Stimulated activated CD8-positive, alpha-beta memory T cell treated with anti-CD3 and anti-CD28 coated beads, Interleukin-15, amount 100 ng/mL, for 48 hours (primary cell): ENCODE measurements at places on chromosomes 16 and 17.

- DNase-seq: no peak
Measured at GRCh38 chr16:19835968-19836421, 48.7 kb downstream of the GPRC5B start.

DNA sequence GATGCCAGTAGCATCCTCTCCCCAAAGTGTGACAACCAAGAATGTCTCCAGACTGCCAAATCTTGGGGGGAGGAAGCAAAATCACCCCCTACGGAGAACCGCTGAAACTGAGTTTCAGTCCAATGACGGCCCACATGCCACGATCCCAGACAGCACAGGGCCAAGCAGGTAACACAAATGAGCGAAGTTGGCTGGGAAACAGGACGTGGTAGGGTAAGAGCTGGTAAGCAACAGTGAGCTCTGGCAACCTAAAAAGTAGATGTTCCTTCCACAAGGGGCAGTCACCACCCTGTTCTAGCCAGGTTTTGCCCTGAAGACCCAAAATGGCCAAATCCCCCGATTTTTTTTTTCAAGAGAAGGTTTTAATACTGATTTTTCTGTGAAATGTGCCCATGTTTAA lies 25.4 kb downstream of the ZFHX3 start:
- no peak for DNase-seq

DNA sequence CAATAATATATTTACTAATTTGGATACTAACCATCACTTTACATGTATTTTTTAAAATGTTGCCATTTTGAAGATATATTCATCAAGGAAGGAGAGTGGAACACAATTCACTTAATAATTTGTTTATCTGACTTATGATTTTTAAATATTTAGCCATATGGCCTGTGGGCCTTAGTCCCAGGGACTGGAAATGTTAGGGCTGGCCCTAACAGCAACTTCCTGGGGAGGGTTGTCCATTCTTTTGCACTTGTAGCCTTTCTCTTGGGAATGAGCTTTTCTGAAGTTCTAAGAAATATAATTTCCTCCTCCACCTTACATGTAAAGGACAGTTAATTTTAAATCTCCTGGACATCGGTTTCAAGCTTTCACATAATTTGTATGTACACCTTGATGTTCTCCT lies 27.7 kb upstream of the WSB1 start:
- no peak for DNase-seq

GRCh38 chr16:21101631-21102420 lies 48.8 kb downstream of the DNAH3 start:
- no peak for DNase-seq

GRCh38 chr17:72985882-72986720 lies 106.4 kb downstream of the SLC39A11 start:
- DNase-seq: peak; percentile 15

DNA sequence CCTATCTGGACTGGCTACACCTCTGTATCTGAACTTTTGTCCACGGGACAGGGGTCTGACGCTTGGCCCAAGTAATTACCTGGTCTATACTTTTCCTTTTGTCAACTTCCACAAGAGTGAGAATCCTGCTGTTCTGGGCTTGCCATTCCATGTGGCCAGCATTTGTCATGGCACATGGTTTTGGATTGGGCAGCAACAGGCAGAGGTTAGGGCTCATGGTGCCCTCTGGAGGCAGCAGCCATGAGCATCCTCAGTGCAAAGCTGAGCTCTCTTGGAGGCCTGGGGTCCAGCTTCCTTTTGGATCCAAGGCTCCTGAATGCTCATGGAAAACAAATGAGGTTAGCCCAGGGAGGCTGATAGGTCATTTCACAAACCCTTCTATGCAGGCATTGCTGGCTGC lies 7.5 kb upstream of the EDC4 start:
- DNase-seq: no peak

DNA sequence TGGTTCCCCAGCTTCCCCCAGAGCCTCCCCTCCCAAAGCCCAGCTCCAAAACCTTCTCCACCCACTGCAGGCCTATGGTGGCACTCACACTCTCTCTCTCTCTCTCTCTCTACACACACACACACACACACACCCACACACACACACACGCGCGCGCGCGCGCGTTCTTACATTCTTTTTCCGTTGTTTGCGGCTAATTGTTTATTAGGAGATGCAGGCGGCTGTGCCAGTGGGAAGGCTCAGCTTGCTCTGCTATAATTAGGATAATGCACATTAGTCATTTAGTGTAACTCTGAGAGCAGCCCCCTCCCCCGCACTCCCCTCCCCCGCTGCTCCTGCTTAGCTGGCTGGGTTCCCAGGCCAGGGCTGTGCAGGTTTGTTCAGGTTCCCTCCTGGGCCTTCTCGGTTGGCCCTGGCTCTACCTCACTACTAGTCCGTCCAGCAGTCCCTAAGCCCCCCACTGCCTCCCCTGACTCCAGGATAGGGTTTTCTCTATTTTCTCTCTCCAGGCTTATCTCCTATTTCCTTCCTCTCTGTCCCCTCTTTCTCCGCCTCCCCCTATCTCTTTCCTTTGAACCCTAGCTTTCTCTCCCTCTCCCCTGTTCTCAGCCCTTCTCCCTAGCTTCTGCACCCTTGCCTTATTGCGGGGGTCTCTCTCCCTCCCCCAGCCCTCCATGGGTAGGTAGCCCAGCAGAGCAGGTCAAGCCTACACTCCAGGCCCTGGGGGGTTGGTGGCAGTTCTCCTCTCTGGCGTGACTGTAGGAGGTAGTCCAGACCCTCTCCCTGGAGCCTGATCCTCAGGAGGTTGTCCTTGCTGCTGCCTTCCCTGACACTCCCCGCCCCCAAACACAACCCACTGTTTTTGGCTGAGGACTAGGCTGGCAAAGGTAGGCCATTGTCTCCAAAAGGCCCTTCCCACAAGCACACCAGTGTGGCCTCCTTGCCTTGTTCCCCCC lies 34.0 kb downstream of the TMEM132E start:
- no peak for DNase-seq

GRCh38 chr17:21078016-21078780 lies 35.4 kb upstream of the USP22 start:
- DNase-seq: no peak

DNA sequence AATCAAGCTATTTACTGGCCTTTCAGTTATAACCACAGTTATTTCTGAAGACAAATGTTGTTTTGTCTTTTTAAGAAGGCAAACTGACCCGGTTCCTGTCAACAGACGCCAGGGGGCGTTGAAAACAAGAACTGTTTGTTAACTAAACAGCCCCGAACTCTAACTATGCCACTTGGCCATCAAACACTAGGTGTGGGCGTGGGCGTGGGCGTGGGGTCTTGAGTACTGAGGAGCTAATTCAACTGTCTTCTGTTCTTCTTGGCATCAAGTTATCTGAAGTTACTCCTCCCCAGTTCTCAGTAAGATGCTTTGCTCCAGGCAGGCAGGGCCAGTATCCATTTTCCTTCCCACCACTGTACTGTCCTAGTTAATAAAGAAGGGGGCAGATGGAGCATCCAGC lies 63.3 kb upstream of the MTMR4 start:
- peak; percentile 15 for DNase-seq

- no peak for DNase-seq
Measured at GRCh38 chr17:17150448-17150800, 55.7 kb downstream of the PLD6 start.

- DNase-seq: no peak
Measured at GRCh38 chr17:10041916-10042588, 137.0 kb upstream of the RCVRN start.

DNA sequence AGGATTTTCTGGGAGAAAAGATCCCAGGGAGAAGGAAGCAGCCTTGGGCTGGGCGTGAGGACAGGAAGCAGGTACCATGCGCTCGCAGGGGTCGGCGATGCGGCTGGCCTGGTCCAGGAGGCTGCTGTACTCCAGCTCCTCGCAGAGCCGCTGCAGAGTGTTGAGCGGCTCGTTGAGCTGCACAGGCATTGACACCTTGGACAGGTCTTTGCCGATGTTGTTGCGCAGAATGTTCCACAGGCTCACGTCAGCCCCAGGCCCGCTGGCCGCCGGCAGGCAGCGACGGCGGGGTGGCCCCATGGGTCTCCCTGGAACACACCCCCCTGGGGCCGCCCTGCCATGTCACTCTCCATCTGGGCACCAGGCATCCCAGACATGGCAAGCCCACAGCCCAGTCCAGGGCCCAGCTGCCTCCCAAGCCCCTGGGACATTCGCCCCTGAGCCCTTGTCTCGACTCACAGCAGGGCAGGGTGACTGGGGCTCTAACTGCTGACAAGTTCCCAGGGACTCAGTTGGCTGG lies 8.0 kb downstream of the OSBPL7 start:
- DNase-seq: no peak

GRCh38 chr17:21843318-21843865 lies 151.1 kb downstream of the KCNJ18 start:
- DNase-seq: no peak

GRCh38 chr17:18248300-18248731 lies 10.2 kb downstream of the FLII start:
- no peak for DNase-seq

DNA sequence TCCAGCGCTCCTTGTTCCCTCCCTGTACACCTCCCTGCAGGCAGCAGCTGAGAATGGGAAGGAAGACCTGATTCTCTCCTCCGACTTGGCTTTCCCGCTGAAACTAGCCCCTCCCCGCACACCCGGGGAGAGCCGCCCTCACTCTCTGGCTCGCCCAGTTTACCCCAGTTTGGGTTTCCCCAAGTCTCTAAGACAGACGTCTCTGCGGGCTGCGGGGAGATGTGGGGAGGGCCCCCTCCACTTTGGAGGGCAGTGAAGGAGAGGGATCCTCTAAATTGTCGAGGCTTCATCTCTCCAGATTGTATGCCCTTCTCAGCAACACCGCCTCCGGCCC lies 797 bp downstream of the GRB7 start:
- peak; percentile 51 for DNase-seq

DNA sequence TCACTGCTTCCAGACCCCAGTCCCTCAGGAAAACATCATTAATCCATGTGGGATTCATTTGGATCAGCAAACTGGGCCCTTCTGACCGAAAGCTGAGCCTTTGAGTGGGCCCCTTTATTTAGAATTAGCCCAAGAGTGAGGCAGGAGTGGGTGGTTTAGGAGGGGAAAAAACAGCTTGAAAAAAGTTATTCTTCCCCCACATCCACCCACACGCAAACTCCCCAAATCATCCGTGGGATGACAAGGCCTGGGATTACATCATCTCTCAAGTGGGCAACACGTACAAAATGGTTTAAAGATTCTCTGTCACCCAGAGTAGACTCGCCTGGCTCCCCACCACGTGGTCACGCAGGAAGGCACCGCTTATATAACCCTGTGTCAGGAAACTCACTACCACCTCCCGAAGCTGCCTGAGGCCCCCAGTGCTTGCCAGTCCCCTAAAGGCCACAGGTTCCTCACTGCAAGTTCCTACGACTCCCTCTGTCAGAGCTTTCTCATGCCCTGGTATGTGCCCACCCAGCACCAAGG lies 27.6 kb downstream of the GSG1L start:
- no peak for DNase-seq

DNA sequence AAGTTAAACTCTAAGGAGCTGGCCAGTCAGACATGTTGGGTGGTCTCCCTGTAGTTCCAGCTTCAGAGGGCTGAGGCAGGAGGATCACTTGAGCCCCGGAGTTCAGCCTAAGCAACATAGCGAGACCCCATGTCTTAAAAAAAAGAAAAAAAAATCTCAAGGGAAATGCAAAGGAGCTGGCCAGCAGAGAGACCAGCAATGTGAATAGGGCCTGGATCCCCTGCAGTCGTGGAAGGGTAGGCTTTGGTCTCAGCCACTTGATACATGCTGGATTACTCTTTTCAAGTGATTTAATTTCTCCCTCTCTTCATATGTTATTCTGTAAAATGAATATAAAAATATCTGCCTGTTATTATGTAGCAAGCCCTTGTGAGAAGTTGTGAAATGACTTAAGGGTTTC lies 207.7 kb downstream of the SPECC1 start:
- DNase-seq: no peak

GRCh38 chr16:20851601-20852000 lies 45.3 kb downstream of the REXO5 start:
- DNase-seq: no peak

- DNase-seq: no peak
Measured at GRCh38 chr16:58119509-58119845, 9.7 kb downstream of the CFAP20 start.

DNA sequence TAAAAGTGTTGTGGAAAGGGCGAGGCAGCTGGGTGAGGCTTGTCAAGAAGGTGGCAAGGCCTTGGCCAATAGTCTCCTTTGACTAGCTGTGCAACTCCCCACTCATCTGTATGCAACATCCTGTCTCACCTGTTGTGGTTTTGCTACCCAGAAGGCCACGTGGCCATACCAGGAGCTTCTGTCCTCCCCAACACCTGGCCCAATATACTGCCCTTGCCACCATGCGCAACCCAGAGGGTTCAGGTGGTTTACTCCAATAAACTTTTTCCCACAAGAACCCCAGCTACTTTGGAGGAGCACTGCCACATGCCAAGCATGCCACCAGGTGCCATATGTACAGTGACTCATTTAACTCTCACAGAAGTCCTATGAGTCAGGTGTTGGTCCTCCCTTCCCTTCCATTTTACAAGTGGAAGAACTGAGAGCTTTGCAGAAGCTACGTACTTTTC lies 10.2 kb downstream of the MYO19 start:
- DNase-seq: no peak

DNA sequence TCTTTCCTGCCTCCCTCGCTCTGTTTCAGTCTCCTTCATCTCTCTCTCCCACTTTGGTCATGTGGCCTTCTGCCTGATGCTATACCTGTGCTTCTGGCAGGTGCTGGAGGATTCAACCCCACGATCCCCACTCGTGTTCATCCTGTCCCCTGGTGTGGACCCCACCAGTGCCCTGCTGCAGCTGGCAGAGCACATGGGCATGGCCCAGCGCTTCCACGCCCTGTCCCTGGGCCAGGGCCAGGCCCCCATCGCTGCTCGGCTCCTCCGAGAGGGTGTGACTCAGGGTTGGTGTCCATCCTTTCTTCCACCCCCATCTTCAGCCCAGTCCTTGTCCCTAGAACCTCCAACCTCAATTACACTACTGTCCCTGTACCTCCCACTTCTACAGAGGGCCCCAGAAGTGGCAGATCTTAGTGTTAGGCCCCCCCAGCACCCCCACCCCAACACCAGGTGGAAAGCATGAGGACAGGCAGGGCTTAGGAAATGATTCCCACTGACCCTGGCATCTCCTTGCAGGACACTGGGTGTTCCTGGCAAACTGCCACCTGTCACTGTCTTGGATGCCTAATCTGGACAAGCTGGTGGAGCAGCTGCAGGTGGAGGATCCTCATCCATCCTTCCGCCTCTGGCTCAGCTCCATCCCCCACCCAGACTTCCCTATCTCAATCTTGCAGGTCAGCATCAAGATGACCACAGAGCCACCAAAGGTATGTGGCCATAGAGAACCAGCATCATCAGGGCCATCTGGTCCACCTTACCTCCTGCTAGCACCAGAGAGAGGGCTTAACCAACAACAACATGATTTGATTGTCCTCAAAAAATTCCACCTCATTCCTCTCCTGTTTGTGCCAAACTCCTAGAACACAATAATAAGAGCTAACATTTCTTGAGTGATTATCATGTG lies 9.7 kb upstream of the KDM6B start:
- no peak for DNase-seq

GRCh38 chr17:21140911-21141310 lies 14.1 kb downstream of the DHRS7B start:
- no peak for DNase-seq

GRCh38 chr16:83970430-83970815 lies 2.4 kb downstream of the NECAB2 start:
- DNase-seq: no peak

DNA sequence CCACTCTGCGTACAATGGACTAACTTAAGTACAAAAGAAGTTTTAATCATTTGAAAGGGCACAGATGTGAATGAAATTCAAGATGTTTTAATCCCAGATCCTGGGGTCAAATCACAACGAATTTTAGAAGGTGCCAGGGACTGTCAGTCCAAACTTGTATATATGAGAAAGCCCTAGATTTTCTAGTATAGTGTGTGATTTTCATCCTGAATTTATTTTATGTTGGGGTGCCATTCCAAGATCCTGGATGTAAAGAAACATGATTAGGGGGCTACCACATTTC lies 64.3 kb downstream of the TUBD1 start:
- no peak for DNase-seq
